ENCODE measurements at places on chromosomes 3 and 15.

GRCh38 chr3:72128921-72129320, 344.0 kb upstream of the PROK2 start:
- DNase-seq = no peak

- no peak for DNase-seq
Observed at GRCh38 chr3:107884719-107885460, 205.9 kb downstream of the CD47 start.

- no peak for DNase-seq
Observed at GRCh38 chr15:41917767-41918430, 24.0 kb upstream of the SPTBN5 start.

GRCh38 chr15:32029409-32029861, 880 bp upstream of the CHRNA7 start:
- no peak for DNase-seq

- no peak for DNase-seq
Observed at GRCh38 chr15:75213768-75214221, 12.1 kb downstream of the C15orf39 start.

- no peak for DNase-seq
Observed at GRCh38 chr3:140292684-140293083, 357.7 kb downstream of the CLSTN2 start.

- no peak for DNase-seq
Observed at GRCh38 chr3:193729601-193730000, 136.6 kb downstream of the OPA1 start.

GRCh38 chr3:144263706-144264105, 292.1 kb downstream of the DIPK2A start:
- DNase-seq = no peak

DNA sequence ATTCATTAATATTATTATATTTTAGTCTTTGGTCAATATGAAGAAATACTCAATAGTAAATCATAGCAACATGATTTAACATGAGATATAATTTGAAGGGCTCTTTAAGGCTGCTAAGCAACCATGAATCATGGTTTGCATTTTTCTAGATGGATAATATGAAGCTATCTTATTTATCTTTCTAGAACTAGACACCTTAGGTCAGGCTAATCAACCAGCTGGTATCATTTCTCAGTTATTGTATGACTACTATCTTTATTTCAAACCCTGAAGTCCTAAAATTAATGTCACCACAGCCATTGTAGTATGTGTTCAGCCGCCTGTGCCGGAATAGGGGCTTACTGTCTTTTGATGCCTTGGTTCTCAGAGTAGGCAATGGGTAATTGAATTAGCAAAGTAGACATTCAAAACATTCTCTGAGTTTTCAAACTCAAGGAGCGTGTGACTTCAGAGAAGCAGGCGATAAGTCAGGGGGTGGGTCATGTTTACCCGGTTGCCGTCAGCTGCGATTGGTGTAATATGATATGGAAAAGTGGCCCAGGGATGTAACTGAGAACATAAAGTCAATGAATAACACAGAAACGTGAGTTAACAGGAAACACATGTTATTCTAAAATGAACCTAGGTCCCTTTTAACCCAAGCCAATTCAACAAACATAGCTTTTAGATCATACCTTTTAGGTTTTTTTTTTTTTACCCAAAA, 93.4 kb upstream of the CTDSPL start:
- no peak for DNase-seq

DNA sequence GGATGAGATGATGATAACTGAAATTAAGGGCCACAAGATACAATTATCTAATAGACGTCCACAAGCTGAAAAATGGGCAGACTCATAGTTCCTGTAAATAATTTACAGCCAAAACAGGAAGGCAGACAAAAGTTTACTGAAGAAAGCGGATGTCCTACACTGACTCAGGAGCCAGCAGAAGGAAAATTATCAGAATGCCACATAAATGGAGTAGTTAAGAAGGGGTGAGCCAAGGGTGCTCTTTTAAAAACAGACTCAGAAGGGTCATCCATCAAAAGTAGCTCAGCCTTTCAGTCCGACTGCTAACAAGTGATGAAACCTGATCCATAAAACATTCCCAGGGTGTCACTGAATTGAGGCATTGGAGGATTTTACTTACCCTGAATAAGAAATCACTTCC, 39.8 kb downstream of the TUSC7 start:
- no peak for DNase-seq

- DNase-seq = no peak
Observed at GRCh38 chr3:140244893-140245292, 309.9 kb downstream of the CLSTN2 start.

DNA sequence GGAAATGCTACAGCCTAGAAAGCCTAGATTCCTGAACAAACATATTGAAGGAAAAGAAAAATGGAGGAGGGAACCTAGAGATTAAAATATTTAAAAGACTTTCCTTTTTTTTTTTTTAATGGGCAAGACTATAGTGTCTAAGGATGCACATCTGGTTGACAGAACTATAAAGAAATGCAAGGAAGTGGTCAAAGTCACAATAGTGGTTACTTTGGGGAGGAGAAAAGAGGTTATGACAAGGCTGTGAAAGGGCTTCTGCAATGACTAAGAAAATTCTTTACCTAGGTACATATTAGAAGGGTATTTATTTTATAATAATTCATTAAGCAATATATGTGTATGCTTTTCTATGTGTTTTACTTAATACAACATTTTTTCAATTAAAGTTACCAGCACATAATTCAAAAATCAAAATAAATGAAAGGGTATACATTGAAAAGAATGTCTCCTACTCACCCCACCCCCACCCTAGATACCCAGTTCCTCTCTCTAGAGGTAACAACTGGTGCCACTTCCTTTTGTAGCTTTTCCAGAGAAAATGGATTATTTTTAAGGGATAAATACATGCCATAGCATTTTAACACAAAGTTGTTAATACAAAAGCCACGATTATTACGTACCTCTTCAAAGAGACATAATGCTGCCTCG, 70.1 kb downstream of the HERC1 start:
- DNase-seq = no peak

DNA sequence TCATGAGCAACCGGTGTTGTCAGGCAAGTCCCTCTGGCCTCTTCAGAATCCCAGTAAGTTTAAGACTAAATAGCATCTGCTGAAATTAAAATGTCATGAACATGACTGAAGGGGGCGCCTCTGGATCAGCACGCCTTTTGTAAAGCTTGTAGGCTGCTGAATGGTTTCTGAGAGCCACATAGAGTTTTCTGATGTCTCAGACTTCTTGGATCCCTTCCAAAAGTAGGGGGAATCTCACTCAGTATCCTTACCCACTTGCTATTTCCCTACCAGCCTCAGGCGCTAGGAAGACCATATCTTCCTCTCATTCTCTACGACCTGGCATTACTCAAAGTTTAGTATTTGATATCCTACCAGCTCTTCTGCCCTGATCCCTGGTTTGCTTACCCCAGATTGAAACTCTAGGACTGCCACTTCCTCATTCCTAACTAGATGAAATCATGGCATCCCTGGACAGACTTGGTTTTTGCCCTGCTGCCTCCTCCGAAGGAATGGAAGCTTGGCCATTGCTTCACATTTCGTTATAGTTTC, 62.7 kb upstream of the CD47 start:
- no peak for DNase-seq

GRCh38 chr3:180199417-180199995, 162.8 kb upstream of the PEX5L start:
- no peak for DNase-seq

GRCh38 chr3:48130321-48130904, 57.8 kb downstream of the CDC25A start:
- DNase-seq = no peak

GRCh38 chr3:69271098-69271497, 114.8 kb downstream of the FRMD4B start:
- no peak for DNase-seq

- no peak for DNase-seq
Observed at GRCh38 chr15:96262097-96262496, 68.4 kb upstream of the NR2F2 start.

GRCh38 chr3:189186101-189186500, 14.3 kb downstream of the TPRG1 start:
- no peak for DNase-seq

DNA sequence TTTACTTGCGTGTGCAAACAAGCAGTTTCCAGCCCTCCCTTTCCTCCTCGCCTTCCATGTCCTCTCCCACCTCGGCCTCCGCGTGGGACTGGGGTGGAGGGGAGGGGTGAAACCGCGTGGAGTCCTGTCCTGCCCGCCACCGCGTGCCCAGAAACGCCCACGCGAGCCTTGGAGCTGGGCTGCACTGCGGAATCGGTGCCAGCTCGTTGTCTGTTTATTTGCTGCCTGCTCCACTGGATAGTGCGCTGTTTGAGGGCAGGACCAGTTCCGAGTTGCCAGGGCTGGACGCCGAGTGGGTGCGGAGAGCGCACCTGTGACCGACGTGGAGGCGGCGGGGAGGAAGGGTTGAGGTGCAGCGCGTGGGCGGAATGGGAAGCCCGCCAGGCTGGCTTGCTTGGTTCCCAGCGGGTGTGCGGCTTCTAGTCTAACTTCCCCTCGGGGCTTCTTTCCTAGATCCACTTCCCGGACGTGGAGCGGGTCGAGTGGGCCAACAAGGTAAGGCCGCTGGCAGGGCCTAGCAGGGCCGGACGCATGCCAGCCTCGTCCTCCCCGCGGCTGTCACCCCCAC, 17.3 kb downstream of the ESYT3 start:
- DNase-seq = no peak

- DNase-seq = no peak
Observed at GRCh38 chr3:170949211-170949610, 40.8 kb upstream of the EIF5A2 start.

DNA sequence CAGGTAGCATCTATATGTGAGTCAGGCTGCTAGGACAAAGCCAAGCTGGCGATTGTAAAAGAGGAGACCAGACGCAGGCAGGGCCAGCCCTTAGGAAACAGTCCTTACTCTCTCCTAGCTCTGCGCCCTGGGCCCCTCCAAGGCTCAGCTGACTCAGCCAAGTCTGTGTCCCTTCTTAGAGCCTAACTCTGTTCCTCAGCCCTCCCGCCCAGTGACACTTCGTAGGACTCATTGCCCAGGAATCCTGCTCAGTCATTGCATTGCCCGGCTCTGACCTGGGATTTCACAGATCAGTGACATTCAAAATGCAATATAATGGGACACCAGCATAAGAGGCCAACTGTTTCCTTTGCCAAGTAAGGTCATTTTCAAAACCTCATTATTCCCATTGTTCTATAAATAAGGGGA, 244.2 kb downstream of the TLE3 start:
- DNase-seq = no peak

DNA sequence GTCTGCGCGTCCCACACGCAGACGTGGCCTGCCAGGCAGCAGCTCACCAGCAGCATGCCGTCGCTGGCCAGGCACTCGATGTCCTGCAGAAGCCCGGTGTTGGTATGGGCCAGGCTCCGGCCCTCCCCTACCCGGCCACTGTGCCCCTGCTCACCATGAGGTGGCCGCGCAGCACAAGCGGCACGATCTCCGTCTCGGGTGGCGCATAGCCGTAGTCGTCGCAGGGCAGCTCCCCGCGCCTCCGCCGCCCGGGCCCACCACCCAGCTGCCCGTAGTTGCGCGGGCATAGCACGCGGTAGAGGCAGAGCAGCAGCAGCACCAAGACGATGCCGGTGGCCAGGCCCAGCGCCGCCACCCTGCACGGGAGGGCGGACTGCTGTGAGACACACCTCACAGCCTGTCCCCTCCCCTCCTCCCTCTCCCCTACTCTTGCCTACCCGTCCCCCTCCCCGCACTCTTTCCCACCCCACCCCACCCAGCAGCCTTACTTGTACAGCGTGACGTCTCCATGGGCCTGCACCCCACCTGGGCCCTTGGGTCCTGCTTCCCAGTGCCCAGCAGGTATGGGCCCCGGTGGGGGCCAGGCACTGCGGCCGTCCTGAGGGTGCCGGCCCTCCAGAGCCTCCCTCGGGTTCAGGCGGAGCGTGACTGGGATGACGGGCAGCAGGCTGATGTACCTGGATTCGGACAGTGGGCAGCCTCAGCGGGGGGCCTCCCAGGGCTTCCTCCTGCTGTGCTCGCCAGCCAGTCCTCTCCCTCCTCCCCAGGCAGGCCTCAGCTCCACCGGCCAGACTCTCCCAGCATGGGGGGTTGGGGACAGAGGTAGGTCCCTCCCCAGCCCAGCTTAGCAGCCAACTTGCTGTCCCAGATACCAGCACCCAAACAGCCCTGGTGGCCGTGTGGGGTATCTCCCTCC, 37.6 kb downstream of the PTPN23 start:
- no peak for DNase-seq

DNA sequence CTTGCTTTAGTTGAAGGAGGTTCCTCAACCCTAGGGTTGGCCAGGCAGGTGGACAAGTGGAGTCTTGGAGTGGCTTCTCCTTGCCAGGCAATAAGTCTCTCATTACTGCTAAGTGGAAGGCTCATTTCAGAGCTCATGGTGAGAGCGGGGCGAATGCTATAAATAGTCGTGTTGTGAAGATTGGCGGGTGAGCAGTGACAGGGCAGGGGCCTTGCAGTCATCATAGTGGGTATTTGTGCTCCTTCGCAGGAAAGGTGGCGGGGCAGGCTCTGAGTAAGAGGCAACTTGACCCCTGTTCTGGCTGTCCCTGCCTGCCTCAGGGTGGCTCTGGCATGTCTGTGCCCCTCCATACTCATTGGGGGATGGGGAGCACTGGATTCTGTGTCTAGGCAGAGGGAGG, 8.7 kb upstream of the GRM2 start:
- no peak for DNase-seq

- DNase-seq = no peak
Observed at GRCh38 chr3:76131396-76132153, 346.2 kb upstream of the ZNF717 start.

GRCh38 chr3:172096881-172097420, 57.6 kb downstream of the FNDC3B start:
- no peak for DNase-seq

DNA sequence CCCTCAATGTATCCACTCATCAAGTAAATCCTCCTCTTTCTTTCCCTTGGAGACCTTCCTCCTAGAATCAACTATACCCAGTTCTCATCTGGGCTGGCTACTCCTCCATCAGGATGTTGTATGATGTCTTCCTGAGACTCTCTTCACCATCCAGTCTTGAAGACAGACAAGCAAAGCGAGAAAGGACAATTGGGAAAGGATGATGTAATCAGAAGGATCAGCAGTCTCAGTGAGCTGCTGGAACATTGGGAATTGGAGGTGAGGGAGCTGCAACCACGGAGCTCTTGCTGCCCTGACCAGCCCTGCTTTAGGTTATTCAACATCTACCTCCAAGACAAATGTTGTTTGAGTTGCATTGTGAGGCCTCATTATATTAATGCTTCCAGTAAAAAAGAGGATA, 48.0 kb upstream of the UBP1 start:
- DNase-seq = no peak

DNA sequence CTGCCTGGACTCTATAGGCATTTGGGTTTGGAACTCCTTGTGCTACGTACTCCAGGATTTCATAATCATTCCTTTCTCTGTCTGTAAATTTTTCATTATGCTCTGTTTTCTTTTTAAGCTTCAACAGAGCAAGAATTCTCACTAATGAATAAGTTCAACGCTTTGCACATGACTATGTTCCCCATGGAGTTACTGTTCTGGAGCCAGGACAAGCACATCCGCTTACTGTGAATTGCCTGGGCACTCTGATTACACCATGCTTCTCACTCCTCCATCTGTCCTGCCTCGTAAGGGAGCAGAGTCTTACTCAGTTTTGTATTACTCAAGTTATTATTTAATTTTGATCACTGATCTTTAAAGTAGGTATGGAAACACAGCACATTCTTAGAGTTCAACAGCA, 472.7 kb downstream of the RAP2B start:
- no peak for DNase-seq
